ENCODE measurements at places on chromosomes 3 and 15. TPM values are rescaled to one million over a fixed set of nuclear protein-coding genes. Genes with fewer than 3 reads are reported as not detected.
A peak's percentile ranks its signal among the peaks of the same experiment; 100 is the strongest.

DNA sequence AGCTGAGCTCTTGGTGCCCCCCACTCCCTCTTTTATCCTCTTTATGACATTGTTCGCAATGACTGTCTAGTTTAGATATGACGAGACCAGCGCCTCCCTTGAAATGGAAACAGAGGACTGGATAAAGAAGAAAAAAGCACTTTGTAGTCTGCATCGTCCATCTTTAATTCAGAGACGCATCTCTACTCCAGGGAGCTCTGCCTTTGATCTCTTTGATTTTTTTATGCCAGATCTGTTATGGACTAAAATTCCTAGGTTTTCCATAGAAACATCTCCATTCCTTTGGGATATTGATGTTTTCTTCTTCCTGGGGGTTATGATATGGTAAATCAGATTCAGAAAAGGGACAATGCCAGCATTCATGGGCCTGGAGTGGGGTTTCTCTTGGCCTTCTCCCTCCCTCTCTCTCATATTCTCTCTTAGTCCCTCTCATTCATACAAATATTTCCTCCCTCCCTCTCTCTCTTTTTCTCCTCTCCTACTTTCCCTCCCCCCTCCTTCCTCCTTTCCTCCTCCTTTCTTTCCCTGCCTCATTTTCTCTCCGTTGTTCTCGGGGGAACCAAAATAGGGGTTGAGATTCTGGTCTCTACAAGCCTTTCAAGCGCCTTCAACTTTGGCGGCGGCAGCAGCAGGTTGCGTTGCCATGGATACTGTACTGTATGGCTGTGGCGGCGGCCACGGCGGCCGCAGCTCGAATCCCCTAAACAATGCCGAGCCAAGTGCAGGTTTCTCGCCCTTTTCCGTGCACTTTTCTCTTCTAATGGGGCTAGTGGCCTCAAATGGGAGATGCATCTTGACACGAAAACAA lies 45.5 kb downstream of the ZIC4 start:
- DNase-seq = peak; percentile 73

GRCh38 chr3:186566772-186567071 lies 417 bp downstream of the TBCCD1 start:
- peak; percentile 54 for DNase-seq

Gene TTBK2
- total RNA-seq = 4.2 TPM

DNA sequence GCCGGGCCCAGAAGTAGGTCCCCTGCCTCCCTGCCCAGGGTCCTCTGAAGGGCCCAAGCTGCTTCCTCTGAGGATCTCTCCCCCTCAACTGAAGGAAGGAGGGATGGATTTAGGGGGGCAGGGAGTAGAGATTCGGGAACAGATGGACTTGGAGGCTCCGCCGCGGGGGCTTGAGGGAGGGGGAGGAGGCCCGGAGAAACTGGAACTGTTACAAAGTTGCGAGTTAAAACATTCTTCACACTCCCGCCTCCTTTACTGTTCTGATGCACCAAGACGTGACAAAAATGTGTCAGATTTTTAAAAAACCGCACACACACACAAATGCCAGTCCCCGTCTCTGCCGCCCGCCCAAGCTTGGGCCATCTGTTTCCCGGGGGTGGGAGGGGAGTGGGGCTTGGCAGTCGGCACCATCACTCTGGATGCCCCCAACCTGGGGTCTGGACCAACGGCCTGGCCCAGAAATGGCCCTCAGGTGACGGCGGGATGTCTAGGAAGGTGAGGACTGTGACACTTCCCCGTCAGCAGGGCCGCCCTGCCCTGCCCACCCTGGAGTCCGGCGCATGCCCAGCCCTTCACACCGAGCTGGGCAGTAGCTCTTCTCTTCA lies 25.0 kb upstream of the LINGO1 start:
- DNase-seq = no peak

Gene LRTM1
- not detected for total RNA-seq

Gene DAZL
- total RNA-seq = 2.4 TPM

Gene ATP10A
- 1.4 TPM for total RNA-seq

GRCh38 chr3:133958071-133958805 lies 62.6 kb upstream of the RAB6B start:
- DNase-seq = no peak

Gene DIS3L
- total RNA-seq = 26.9 TPM

GRCh38 chr3:149815321-149815720 lies 2.3 kb downstream of the RNF13 start:
- DNase-seq = no peak

- DNase-seq = no peak
Measured at GRCh38 chr15:51600114-51600513, 22.5 kb downstream of the DMXL2 start.

DNA sequence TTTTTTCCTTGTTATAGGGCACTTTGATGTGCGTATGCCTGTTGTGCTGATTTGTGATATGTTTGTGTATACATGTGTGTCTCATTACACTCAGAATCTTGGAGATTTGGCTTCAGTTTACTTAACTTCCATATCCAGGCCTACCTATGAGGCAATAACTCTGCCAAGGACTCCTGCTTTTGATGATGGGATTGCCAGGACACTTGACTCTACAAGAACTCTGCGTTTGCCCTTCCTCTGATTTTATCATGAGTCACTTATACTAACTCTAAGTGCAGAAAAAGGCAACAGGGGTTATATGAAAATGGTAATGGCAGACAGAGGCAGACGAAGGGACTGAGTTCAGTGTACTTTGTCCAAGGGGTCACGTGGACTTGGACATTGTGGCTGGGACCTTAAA lies 33.6 kb downstream of the MCTP2 start:
- no peak for DNase-seq

GRCh38 chr15:94360251-94360685 lies 128.9 kb downstream of the MCTP2 start:
- DNase-seq = no peak

DNA sequence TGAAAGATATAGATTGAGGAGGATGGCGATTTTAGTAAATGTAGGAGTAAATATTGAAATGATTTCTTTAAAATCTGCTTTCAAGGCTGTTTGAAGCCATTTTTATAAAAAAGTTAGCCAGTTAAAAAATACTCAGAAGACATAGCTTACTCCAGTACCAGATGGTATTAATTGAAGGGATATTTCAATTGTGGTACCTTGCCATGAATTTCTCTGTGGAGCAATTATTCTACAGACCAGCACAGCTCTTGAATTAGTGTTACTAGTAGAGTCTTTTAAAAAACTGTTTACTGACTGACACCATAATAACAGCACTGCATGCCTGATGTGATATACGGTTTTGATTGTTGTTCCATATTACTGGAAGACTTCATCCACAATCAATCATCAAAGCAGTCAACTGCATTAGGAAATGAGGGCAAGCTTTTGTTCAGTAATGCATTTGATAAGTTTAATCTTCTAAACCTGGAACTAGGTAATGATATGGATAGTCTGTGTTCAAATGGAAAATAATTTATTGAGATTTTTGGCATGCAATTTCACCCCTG lies 106.4 kb downstream of the MFSD1 start:
- no peak for DNase-seq

DNA sequence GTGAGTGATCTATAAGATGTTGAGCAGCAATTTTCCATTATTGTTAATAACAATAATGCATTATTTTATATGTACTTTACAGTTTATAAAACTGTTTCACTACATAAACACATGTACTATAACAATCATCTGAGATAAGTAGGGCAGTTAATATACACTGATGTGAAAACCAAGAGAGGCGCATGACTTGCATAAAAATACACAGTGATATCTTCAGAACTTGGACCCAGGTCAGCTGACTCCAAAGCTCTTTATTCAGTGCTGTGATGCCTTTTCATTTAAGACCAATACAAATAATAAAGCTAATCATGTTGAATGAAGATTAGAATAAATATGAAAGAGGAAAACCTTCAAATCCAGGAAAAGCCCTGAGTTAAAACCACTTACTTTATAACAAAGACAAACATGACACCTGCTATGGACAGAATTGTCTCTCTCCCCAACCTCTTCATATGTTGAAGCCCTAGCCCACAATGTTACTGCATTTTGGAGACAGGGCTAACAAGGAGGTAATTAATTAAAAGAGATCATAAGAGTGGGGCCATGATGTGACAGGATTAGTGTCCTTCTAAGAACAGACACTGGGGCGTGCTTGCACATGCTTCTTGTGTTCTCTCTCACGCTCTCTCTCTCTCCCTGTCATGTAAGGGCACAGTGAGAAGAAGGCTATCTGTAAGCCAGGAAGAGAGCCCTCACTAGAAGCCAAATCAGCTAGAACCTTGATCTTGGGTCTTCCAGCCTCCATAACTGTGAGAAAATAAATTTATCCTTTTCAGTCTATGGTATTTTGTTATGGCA lies 55.8 kb upstream of the TSPAN3 start:
- DNase-seq = no peak

- no peak for DNase-seq
Measured at GRCh38 chr3:181484026-181484425, 227.7 kb upstream of the SOX2 start.

DNA sequence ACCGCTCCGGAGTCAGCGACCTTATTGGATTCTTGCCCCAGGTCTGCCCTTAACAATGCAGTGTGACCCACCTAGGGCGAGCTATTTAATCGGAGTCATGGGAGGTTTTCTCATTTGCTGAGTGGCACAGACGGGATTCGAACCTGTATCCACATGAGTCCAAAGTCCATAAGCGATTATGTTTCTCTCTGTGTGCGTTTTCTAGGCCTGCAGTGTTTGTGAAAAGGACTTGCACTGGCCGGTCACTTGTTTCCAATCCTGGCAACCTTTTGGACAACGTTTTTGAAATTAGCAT lies 691 bp upstream of the HDGFL3 start:
- no peak for DNase-seq

Gene CLDN1
- 0.67 TPM for total RNA-seq

GRCh38 chr15:64766058-64766457 lies 9.3 kb downstream of the RBPMS2 start:
- no peak for DNase-seq

Gene GUCA1C
- total RNA-seq = not detected

GRCh38 chr3:194250098-194251002 lies 100.8 kb downstream of the CPN2 start:
- DNase-seq = peak; percentile 20

Gene OXNAD1
- total RNA-seq = 28.4 TPM

Gene HDC
- not detected for total RNA-seq

DNA sequence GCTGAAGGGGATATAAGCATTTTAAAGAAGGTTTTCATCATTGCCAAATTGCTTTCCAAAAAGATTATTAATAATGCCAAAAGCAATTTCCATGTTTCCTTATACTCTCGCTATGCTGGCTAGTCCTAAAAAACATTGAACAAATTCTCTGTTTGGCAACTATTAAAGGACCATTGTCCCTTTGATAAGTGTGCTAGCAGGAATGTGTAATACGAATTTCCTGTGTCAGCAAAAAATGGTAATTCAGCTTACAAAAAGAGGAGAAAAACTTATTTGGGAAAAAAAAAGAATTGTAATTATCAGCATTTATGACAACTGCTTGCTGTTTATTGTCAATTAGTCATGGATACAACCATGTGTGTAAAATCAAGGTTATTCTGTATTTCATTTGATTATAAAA lies 138.6 kb downstream of the TBL1XR1 start:
- no peak for DNase-seq

- DNase-seq = no peak
Measured at GRCh38 chr3:185420762-185421161, 57.8 kb downstream of the MAP3K13 start.

DNA sequence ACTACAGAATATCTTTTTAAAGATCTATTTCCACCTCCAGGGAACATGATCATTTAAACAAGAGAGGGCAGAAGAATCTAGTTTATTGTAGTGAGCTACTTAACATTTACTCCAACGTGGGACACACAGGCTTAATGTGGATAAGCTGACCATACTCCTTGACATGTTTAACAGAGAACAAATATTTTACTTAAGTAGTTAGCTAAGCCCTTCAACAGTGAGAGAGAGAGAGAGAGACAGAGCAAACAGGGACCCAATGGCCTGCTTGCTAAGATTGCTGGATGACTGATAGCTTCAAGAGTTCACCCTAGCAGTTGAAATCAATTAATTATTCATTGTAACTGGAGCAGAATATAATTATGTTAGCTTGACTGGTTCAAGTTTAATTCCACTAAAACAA lies 158.6 kb downstream of the ADAM10 start:
- no peak for DNase-seq

DNA sequence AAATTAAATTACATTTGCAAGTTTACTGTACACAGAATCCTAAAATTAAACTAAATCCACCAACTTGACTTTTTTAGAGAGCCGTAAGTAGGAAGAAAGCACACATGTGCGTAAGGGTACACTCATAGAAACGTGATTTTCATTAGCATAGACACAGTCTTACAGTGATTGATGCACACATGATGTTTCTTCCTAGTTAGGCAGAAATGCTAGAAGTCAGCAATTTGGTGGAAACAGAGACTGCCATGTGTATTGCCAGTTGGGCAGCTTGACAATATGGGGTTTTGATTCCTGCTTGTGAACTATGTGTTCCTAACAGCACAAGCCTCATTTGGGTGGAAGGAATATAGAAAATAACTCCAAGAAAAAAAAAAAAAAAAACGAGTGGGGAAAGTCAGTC lies 878.5 kb downstream of the ROBO1 start:
- DNase-seq = no peak

DNA sequence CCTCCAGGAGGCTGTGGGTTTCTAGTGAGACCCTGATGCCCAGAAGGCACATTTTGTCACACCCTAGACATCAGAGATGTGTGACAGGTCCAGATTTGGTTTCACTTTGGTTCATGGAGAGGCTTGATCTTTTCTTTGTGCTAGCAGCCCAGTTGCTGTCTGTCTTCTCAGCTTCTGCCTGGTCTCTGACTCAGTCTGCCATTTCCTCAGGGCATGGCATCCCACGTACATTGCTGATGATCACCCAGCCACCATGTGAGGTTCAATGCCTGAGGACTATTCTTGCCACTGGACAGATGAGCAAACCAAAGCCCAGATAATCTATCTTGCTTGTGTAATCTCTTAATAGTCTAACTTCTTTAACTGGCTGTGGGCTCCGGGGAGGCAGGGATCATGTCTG lies 144.9 kb upstream of the MRPS22 start:
- no peak for DNase-seq

GRCh38 chr15:82855286-82856100 lies 46.1 kb downstream of the WHAMM start:
- DNase-seq = no peak

DNA sequence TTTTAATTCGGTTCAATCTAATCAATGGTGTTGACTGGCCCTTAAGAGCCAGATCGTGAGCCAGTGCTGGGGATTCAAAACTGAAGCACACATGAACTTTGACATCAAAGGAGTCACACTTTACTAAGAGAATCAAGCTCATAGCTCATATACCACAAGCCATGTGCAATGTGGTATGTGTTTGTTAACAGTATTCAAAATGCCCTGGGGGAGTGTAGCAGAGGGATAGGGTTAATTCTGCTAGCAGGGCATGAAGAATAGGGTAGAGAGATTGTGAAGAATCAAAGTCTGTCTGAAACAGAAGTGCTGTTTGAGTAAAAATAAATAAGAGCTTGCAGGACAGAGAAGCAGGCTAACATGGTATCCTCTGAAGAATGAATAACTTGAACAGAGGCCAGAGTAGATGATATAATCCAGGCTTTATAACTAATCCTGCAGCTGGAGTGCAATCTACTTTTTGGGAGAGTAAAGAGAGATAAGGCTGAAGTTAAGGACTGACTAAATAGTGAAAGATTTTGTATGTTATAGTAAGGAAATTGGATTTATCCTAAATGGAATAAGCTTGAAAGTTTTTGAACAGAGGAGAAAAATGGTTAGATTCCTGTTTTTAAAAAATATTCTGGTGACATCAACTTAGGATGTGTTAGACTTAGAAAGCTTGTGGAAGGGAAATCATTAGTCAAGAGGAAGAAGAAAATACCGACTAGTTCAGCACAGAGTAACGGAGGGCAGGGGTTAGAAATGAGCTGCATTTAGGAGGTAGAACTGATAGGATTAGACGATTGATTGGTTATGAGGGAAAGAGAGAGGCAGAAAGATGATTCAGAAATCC lies 292.0 kb downstream of the NFKBIZ start:
- no peak for DNase-seq

- no peak for DNase-seq
Measured at GRCh38 chr3:5494905-5495519, 307.5 kb downstream of the EDEM1 start.
